ENCODE measurements at places on chromosomes 1 and 21.

- DNase-seq: no peak
Measured at GRCh38 chr1:178797590-178797989, 72.5 kb downstream of the RALGPS2 start.

- peak; percentile 93 for DNase-seq
Measured at GRCh38 chr1:151311589-151312331, 15.5 kb downstream of the PI4KB start.

DNA sequence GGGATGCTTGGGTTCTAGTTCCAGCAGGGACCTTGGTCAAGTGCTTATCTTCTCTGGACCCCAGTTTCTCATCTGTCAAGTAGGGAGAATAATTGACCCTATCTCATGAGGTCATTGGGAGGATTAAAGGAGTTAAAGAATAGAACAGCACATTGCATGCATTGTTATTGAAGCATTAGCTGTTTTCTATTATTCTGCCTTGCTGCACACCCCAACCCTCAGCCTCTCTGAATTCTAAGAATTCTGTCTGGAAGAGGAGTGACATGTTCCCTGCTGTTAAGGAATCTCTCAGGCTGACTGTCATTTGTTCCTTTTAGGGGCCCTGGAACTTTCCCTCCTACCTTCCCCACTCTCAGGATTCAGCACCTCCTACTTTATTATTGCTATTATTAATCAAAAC, 73.9 kb downstream of the NENF start:
- no peak for DNase-seq

GRCh38 chr1:186899577-186899976, 70.8 kb downstream of the PLA2G4A start:
- no peak for DNase-seq

- no peak for DNase-seq
Measured at GRCh38 chr1:201192261-201192788, 1.7 kb downstream of the IGFN1 start.

DNA sequence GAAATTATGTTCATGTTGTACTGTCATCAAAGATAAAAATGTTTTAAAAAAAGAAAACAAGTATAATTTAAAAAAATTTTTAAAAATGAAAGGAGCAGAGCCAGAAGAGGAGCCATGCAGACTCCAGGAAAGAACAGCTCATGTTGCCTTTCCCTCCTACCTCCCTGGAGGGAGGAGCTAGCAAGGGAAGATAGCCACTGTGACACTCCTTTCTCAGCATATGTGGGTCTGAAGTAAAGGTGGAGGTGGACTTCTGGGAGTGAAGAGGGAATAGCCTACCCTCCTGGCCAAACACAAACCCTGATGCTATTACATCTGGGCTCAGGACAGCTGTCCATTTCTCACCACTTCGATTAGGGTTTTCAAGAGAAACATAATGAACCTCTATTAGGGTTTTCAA, 54.2 kb downstream of the SLC2A1 start:
- no peak for DNase-seq

GRCh38 chr1:169128562-169128961, 22.1 kb downstream of the ATP1B1 start:
- no peak for DNase-seq
